ENCODE measurements at places on chromosomes 16 and 17.
A peak's percentile ranks its signal among the peaks of the same experiment; 100 is the strongest.

DNA sequence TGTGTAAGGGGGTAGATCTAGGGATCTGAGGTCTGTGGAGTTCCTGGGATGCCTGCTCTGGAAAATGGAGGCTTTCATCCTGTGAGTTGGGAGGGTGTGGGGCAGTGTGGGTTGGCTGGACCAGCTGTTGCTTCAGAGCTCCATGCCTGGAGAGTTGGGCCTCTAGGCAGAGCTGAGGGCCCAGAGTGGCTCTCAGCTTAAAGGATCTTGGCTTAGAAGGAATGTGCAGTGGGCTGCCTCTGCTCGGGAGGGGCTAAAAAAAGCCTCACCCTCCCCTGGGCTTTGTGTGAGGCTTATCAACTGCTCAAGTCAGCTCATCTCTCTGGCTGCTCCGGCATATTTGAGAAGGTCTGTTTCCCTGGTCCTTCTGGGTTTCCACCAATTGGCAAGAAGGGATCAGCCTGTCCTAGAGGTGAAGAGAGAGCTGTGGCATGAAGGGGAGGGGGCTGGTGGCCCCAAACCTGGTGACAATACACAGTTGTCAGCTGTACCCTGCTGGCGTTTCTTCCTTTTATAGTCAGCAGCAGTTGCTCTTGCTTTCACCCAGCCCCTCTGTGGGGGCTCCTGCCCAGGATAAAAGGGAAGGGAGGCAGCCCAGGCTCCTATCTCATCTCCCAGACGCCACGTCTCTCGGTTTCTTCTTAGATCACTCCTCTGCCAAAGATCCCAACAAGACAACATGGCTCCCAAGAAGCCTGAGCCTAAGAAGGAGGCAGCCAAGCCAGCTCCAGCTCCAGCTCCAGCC, at the start of gene MYL4:
Gene MYL4, plus strand, starts transcription at position 605 of the 745 bp plus-strand sequence. Its CDS starts 75 bp downstream, at position 680.
- DNase-seq, result no peak

GRCh38 chr17:67347826-67348225, 18.6 kb downstream of the PSMD12 start:
- DNase-seq, result no peak

GRCh38 chr16:12659871-12660270, 143.8 kb downstream of the CPPED1 start:
- DNase-seq, result no peak

- DNase-seq, result peak; percentile 41
These were observed 2.3 kb upstream of the CCDC182 start for GRCh38 chr17:57747221-57748017.

DNA sequence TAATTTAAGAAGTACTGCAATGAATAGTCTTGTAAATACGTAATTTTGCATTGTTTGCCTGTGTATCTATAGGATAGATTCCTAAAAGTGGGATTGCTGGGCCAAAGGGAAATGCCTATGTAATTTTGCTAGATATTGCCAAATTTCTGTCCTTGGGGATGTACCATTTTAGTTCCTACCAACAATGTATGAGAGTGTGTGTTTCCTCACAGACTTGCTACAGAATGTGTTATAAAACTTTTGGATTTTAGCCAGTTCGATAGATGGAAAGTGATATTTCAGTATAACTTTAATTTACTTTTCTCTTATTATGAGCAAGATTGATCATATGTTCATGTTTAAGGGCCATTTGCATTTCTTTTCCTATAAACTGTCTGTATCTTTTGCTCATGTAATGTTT, 8.3 kb downstream of the TANGO6 start:
- DNase-seq, result no peak

- DNase-seq, result peak; percentile 61
These were observed 89.8 kb downstream of the C16orf95 start for GRCh38 chr16:87227296-87227951.

DNA sequence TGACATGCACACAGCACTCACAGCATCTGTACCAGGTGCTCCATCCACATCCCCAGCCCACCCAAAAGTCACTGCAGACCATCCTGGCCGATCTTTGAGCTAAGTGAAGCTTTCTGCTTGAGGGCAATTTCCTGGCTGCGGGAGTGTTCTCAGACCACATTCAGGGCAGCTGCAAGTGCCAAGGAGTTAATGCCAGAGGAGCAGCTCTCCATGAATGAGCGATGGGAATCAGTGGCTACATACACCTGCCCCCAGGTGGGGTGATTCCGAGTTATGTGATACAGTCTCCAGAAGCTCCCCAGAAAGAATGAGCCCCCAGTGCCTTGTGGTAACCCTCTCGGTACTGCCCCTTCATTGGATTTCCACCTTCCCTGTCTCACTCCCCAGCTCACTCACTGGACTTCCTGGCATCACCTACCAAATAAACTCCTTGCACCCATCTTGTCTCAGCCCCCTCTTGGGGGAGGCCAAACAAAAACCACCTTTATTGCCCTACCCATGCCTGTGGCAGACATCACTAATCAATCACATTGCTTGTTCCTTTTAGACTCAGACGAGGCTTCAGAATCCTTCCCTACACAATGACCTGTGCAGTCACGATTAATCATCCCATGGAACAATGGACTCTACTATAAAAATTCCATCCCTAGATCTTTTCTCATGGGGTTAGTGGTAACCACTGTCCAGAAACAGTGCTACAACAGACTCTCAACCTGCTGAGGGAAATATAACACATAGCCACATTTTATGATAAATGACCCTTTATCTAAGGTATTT, 121.1 kb downstream of the IRX5 start:
- no peak for DNase-seq

DNA sequence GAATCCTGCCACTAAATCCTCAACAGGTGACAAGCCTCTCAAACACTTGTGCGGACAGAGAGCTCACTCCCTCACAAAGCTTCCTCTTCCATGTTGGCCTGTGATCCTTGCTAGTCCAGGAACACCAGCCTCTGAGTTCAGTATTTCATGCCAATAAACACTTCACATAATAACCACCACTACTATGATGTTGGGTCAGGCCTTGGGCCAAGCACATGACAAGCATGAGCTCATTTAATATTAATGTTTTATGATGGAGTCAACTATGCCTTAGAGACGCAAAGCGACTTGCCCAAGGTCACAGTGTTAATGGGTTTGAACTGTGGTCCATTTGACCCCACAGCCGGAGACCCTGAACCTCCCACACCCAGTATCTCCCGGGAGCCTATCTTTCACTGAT, 129.1 kb downstream of the GAS7 start:
- DNase-seq, result no peak

GRCh38 chr16:3508736-3509135, 7.9 kb downstream of the CLUAP1 start:
- no peak for DNase-seq

GRCh38 chr17:29844339-29845048, 85.5 kb downstream of the SSH2 start:
- no peak for DNase-seq

- DNase-seq, result no peak
These were observed 39.0 kb downstream of the LYRM9 start for GRCh38 chr17:27854163-27854562.

GRCh38 chr16:22413819-22414218, 39.4 kb upstream of the CDR2 start:
- no peak for DNase-seq

DNA sequence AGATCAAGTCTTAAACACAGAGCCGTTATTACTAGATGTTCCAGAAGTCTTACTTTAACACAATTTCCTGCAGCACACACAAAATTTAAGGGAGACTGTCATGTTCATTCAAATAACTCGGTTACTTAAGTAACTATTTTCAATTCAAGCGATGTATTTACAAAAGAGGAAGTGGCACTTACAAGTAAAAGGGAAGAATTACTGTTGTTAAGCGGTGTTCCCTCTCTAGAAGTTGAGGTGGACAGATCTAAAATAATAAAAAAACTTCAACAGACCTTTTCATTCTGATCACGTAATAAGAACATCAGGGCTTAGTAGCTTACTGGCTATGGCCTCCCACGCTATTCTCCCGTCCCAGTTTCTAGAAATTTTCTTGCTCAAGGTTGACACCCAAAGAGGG, 26.2 kb upstream of the TXNDC11 start:
- no peak for DNase-seq

GRCh38 chr17:41185001-41185400, 290 bp upstream of the KRTAP4-1 start:
- no peak for DNase-seq

DNA sequence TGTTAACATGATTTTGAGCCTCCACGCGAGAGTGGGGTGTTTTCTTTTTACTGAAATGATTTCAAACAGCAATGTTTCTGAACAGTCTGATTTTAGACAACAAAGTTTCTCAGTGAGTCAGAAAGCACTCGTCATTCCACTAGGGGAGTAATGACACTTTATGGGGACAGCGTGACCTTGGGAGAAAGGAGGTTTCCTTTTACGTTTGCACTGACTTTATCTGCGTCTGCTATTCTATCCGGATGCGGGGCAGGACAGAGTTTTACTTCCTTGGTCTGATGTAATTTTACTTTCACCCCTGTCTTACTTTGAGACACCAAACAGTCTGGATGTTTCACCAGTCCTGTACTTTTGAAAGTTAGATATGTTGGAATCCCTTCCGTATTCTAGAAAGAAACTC, 20.7 kb downstream of the SLC47A1 start:
- no peak for DNase-seq

GRCh38 chr16:81940781-81941560, 70.3 kb downstream of the SDR42E1 start:
- peak; percentile 12 for DNase-seq

DNA sequence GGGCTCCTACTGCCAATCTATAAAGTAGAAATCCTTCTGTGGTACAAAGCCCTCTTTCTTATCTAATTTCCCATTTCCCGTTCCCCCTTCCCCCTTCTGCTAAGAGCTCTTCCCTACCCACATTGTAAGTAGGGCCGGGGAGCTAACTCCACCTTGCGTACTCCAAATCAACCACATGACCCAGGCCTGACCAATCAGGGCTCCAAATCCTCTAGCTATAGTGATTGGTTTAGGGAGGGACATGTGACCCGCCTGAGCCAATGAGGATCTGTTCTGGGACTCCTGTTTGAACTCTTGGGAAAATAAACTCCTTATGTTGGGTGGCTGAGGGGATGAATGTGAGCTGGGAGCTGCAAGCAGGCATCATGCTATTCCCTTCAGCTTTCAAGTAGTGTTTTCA, 40.9 kb upstream of the MEOX1 start:
- no peak for DNase-seq

DNA sequence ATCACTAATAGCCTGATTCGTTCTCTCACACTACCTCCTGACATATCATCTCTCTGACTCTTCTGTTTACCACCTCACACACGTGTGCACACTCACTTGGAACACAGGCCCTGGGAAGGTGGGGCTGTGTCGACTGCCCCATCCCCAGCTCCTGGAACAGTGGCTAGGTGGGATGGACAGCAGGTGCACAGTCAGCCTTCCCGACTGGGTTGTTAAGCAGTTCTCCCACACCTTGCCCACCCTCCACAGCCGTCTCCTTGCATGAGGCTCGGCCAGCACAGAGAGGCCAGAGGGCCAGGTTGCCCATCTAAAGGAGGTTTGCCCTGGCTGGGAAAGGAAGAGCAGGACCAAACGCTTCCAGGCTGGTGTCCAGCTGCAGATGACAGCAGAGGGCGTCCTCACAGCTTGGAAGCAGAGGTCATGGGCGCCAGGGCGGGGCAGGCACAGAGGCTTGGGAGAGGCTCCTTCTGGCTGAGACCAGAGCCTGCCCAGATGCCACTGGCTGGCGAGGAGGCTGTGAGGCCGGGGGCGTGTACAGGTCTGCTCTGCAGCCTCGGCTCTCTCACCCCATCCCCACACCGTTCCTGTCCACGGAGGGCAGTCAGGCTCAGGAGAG, 92.8 kb downstream of the AMFR start:
- DNase-seq, result no peak

- DNase-seq, result no peak
These were observed 116.2 kb upstream of the SDK2 start for GRCh38 chr17:73760439-73760758.

- DNase-seq, result no peak
These were observed 117.2 kb downstream of the GRIN2A start for GRCh38 chr16:10065019-10065418.

GRCh38 chr17:75557075-75557851, 30.3 kb upstream of the MYO15B start:
- no peak for DNase-seq

GRCh38 chr17:21299981-21300600, 15.6 kb downstream of the MAP2K3 start:
- no peak for DNase-seq

GRCh38 chr16:85935974-85936760, 37.2 kb downstream of the IRF8 start:
- no peak for DNase-seq

GRCh38 chr16:19858340-19859018, 26.2 kb downstream of the GPRC5B start:
- no peak for DNase-seq

GRCh38 chr17:8175795-8176196, 384 bp downstream of the TMEM107 start:
- no peak for DNase-seq

- no peak for DNase-seq
These were observed 190.7 kb downstream of the FOXL1 start for GRCh38 chr16:86768999-86769398.

- DNase-seq, result no peak
These were observed 49.9 kb downstream of the XYLT1 start for GRCh38 chr16:17420816-17421215.

DNA sequence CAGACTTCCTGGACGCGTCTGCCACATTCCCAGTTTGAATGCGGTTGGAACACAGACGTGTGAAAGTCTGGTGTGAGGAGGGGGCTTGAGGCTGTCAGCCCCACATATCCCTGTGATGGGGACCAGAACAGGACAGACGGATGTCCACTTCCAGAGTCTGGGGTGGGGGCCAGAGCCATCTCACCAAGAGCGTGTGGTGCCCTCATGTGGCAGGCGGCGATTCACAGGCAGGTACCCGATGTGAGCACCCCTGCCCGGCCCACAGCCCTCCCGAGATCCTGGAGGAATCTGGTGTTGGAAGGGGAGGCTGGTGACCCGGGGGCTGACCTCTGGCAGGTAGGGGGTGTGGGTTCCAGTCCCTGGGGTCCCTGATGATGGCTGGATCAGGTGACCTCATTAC, 51.5 kb downstream of the ENGASE start:
- DNase-seq, result no peak

DNA sequence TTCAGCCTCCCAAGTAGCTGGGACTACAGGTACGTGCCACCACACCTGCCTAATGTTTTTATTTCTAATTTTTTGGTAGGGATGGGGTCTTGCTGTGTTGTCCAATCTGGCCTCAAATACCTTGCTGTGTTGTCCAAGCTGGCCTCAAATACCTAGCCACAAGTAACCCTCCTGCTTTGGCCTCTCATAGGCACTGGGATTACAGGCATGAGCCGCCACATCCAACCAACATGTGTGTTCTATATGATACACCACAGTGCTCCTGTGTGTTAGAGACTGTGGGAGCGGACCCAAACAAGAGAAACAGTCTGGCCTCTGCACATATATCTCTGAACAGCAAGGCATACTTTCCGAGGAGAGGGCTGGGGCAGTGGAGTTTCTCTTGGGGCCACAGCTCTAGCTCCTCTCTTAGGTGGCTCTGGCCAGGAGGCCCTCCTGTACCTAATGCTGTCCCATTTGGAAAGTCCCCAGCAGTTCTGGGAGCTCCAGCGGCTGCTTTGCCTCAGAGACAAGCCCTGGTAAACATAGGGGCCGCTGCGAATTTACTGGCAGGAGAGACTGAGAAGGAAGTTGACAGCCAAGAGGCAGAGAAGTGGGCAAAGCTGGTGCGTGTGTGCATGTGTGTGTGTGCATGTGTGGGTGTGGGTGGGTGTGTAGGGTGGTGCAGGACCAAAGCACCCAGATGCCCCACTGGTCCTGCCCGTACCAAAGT, 95.0 kb downstream of the RAB11FIP4 start:
- DNase-seq, result no peak

All from brain pericyte (primary cell).